Stimulated activated CD4-positive, alpha-beta T cell treated with anti-CD3 and anti-CD28 coated beads, Interleukin-1b, Interleukin-23, amount 100 ng/mL, for 1 hour (primary cell): ENCODE measurements at places on chromosomes 5 and 9.

DNA sequence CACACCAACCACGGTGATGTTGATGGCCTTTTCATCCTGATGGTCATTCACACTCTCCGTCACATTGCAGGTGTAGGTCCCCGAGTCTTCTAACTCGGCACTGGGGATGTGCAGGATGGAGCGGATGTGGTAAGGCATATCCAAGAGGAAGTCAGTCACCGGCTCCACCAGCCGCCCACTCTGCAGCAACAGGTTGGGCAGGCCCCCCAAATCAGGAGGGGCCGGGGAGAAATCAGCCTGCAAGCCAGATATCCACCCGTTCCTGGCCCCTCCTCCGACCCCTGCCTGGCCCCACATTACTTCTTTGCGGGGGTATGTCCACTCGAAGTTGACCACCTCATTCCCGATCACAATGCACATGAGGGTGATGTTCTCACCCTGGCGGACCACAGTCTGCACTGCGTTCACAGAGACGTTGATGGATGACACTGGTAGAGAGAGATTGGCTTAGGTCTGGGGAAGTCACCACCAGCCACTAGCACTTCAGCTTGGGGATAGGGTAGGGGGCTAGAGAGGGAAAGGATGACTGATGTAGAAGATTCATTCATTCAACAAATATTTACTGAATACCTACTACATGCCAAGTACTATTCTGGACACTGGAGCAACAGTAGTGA, 22.0 kb downstream of the PDGFRB start:
- DNase-seq, result no peak

DNA sequence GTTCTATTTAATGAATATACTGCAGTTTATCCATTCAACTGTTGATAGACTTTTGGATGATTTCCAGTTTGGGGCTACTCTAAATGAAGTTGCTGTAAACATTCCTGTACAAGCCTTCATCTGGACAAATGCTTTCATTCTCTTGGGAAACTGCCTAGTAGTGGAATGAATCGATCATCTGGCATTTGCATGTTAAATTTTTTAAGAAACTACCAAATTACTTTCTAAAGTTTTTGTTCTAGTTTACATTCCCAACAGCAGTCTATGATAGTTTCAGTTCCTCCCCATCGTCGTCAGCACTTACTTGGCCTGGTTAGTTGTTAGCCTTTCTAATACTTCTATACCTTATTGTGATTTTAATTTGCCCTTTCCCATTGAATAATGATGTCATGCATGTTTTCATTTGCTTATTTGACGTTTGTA, 306.3 kb downstream of the FER start:
- no peak for DNase-seq

DNA sequence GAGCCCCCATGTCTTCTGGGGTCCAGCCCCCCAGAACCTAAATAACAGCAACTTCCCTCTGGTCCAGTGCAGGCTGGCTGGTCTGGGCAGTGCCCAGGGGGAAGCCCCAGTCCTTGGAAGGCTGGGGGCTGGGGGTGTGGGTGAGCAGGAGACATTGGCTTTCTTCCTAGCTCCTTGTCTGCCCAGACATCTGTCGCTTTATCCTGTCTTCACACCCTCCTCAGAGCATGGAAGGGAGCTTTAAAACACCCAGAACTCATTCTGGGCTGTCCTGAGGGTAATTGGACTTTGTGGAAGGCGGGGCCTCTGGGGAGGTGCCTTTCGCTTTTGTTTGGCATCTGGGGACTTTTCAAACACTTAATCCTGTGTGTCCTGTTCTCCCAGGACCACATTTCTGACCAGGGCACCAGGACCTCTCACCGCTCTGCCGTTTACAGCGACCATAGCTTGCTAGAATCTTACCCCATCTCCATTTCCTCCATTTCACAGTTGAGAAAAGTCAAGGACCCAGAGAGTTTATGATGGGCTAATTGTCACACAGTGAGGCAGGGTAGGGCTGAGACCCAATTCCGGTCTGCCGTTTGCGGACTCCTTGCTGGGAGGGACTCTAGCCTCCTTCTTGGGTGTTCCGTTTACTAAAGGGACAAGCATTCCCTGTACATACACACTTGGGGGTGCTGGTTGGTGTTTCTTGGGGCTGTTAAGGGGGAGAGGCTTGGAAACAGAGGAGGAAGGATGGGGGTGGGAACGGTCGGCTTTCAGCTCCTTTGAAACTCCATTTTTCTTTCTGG, 1.1 kb downstream of the GSN start:
- no peak for DNase-seq

GRCh38 chr9:764986-765385, 76.5 kb upstream of the DMRT1 start:
- DNase-seq, result no peak

- DNase-seq, result no peak
These were observed 137.6 kb downstream of the OLFM1 start for GRCh38 chr9:135224921-135225541.

- DNase-seq, result no peak
These were observed 1.6 kb upstream of the FCN1 start for GRCh38 chr9:134919303-134919702.

DNA sequence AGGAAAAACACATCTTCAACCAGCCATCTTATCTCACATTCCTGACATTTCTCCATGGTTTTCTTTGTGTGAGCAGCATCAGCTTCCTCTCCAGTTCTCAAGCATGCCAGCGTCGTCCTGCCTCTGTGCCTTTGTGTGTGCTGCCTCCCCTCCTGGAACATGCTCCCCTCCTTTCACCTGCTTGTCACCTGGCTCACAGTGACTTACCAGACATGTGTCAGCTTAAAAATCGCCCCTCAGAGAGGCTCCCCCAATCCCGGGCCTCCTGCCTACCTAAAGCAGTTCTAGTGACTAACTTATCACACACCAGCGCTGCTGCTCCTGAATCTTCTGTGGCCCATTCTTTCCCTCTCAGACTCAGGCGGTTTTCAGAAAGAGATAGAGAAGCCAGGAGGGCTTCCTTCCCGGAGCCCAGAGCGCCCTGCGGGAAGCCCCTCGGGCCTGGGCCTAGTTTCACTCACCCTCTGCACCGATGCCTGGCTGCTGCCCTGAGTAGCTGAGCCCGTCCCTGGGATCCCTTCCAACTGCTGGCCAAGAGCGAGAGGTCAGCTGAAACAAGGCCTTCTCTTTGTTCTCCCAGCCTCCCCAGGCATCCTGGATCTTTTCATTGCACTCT, 51.1 kb upstream of the MVB12B start:
- no peak for DNase-seq

- no peak for DNase-seq
These were observed 27.9 kb downstream of the RHOBTB3 start for GRCh38 chr5:95759005-95759404.

GRCh38 chr9:69871118-69871834, 50.7 kb downstream of the CFAP95 start:
- no peak for DNase-seq

DNA sequence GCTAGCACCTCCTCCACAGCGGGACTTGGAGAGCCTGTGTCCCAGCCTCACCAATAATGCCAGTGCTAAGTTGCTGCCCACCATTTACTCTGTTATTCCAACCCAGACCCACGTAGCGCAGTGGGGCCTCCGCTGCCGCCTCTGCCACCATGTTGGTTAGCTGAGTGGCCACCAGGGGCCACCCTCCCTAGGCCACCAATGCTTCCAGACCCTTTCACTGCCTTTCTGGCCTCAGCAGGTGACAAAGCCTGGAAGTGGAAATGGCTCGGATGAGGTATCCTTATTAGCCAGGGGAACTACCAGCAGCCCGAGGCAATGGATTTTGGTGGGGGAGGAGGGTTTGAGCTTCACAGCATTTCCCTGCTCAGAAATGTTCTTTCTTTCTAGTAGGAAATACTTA, 110.1 kb downstream of the OSTF1 start:
- no peak for DNase-seq

DNA sequence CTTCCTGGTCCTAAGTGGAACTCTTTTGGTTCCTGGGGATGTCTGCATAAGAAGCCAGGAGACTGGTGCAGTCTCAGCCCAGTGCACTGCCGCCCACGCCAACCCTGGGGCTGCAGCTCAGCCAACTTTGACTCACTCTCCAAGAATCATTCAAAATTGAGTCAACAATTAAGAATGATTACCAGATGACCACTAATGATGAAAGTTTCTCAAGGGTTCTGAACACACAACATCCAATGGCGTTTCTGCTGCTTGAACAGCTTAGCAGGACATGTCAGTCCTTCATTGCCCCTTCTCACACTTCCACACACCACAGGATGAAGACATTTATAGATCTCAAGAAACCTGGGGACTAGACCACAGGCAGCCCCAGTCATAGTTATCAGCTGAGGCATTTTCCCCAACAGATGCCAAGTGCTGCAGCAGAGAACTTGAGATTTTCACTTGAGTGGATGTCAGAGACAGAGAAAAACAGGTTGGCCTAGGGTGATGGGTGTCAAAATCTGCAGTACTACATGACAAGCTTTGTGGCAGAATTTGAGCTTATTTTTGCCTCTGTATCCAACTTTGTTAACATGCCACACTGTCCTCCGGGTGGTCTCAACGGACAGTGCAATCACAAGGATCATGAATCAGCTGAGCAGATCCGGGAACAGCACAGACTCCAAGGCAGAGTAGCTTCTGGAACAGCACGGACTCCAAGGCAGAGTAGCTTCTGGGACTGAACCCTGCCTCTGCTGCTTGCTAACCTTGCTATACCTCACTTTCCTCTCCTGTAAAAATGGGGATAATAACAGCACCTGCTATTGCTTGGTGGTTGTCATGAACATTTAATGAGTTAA, 356.1 kb downstream of the SPOCK1 start:
- no peak for DNase-seq

GRCh38 chr9:35905912-35906679, at the start of gene HRCT1:
TSS of gene HRCT1 (plus strand) at chr9:35906202. CDS start at chr9:35906288, 86 bp downstream.
- no peak for DNase-seq

GRCh38 chr5:84290673-84291072, 94.0 kb downstream of the EDIL3 start:
- DNase-seq, result no peak
